ENCODE measurements at places on chromosomes 7 and 10.

DNA sequence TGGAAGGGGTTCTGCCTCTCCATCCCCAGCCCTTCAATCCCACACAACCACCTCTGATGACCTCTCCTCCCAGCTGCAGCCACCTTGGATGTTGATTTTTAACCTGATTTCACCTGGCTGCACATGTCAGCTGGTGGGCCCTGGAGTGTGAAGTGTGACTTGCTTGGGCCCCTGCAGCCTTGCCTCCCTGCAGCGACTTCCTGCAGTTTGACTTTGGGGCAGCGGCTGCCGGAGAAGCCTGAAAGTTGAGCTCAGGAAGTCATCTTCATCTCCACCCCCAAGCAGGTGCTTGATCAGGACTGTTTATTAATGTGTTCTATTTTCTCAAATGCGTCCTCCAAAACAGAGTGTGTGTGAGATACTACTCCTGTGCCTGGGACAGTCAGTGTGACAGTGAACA lies 675.2 kb upstream of the GALNT17 start:
- no peak for DNase-seq

DNA sequence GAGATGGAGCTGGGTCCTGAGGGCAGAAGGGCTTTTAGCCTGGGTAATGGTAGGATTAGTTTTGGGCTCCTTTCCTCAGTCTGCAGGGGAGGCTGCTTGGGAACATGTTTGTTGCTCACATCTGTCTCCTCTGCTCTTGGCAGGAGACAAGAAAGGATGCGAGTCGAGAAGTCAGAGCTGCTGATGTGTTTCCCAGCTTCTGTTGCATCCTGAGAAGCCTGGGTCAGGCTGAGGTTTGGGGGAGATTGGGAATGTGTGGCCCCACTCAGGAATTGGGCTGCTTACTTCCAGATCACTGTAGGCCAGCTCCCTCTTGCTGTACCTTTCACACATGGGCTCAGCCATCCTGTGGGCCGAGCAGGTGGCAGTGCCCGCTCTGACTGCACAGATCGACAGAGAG lies 79.2 kb downstream of the CCNY start:
- DNase-seq: no peak

DNA sequence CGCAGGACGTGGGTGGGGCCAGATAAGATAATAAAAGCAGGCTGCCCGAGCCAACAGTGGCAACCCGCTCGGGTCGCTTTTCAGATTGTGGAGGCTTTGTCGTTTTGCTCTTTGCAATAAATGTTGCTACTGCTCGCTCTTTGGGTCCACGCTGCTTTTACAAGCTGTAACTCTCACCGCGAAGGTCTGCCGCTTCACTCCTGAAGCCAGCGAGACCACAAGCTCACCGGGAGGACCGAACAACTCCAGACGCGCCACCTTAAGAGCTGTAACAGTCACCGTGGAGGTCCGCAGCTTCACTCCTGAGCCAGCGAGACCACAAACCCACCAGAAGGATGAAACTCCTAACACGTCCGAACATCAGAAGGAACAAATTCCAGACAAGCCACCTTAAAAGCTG lies 286.6 kb upstream of the MAGI2 start:
- DNase-seq: no peak

GRCh38 chr7:39416866-39417265 lies 149.3 kb upstream of the YAE1 start:
- DNase-seq: no peak

DNA sequence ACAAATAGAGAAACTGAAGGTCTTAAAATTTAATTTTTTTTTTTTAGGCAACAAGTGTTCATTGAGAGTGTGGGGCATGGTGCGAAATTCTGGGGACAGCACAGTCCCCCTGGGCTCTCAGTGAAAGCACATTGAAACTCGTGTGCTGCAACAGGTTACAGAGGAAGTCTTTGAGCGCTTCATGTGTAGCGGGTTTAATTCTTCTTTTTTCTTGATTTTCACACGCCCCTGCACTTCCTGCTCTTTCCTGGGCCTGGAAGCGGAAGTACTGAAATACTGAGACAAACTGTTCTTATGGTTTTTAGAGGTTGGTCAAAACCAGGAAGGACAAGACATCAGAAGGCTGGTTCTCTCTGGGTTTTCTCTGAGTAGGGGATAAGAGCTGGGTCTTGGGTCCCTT lies 203.5 kb downstream of the PTEN start:
- no peak for DNase-seq

GRCh38 chr10:60731134-60731885 lies 47.0 kb upstream of the CDK1 start:
- DNase-seq: no peak

- no peak for DNase-seq
These were observed 81.1 kb downstream of the CTTNBP2 start for GRCh38 chr7:117791877-117792780.

DNA sequence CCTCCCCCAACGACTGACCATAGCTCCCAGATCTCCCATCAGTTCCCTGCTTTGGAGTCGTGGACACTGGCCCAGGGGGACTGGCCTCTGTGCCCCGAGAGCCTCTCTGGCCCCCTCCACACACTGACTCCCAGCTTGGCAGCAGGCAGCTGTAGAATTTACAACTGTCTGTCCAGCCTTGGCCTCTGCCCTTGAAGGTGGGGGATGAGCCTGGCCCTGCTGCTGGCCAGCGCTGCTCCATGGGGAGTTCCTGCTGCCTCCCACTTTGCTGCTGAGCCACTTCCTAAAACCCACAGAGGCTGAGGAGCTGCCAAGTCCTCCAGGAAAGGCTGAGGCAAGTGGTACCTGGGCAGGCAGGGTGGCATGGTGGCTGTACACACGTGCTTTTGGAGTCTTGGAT lies 147.1 kb downstream of the WDR11 start:
- DNase-seq: no peak

DNA sequence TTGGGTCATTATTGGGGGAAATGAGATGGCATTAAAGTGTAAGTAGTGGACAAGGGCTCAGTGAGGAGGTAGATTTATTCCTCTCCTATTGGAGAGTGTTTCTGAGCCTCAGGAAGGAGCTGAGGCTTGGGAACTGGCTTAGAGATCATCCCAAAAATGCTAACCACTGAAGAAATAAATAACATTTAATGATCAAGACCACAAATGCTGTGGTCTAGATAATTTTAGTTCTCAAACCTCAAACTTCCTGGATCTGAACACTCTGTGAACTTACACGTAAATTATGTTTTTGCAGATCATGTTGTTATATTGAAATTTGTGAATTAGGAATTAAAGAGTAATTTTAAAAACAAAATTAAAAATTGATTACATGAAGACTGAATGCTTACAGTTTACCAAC lies 27.3 kb downstream of the MDFIC start:
- DNase-seq: no peak

DNA sequence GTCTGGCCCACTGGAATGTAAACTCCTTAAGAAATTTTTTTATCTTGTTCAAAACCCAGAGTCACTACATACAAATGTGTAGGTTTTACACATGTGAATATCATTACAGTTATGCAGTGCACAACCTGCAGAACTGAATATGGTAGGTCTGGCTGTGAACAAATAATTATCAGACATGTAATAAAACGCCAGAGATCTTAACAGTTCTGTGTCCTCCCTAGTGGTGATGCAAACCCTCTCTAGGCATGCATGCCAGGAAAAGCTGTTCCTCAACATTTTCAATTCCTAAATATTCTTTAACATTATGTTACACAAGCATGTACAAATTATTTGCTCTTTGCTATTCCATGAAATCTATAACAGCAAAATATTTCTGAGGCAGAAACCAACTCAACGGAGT lies 124.6 kb downstream of the IMMP2L start:
- no peak for DNase-seq

- DNase-seq: no peak
These were observed 7.9 kb downstream of the LIPJ start for GRCh38 chr10:88594482-88594881.

DNA sequence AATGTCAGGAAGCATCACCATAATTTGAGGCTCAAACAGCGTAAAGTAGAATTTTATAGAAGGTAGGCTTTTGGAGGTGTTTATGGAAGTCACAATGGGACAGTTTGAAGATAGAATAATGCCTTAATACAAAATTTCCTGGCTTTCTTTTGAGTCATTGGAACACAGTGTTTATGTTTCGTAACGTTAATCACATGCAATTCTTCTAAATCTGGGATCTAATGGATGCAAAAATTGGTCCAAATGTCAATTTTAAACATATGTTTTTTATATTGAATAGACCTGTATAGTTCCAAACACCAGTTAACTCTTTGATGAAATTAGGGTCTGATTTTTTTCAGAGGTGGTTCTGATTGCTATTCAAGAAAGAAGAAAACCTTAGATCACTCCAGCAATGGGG lies 86.5 kb upstream of the HPS1 start:
- DNase-seq: no peak

DNA sequence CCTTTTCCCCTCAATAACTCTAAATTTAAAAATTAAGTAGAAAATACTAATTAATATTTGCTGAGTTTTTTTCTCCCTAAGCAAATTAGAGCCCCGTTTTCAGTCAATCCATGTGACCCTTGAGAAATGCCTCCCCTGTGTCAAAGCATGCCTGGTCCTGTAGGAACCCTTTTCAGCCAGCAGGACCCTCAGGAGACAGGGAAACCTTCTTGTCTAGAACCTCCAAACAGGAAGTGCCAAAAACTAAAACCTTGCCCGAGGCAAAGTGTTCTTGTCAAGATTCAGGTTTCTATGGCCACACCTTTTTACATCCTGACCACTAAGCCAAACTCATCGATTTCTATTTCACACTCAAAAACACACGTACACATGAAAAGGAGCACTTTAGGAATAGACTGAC lies 60.1 kb upstream of the NFE2L3 start:
- no peak for DNase-seq
